ENCODE measurements at places on chromosomes 6 and 20.
A peak's percentile ranks its signal among the peaks of the same experiment; 100 is the strongest.

- no peak for DNase-seq
These were observed 6.6 kb downstream of the EZR start for GRCh38 chr6:158812611-158813010.

GRCh38 chr20:11247046-11248010 lies 573.5 kb upstream of the JAG1 start:
- no peak for DNase-seq

GRCh38 chr6:121612927-121613326 lies 177.5 kb downstream of the GJA1 start:
- no peak for DNase-seq

- no peak for DNase-seq
These were observed 17.1 kb upstream of the GMNN start for GRCh38 chr6:24757611-24758010.

DNA sequence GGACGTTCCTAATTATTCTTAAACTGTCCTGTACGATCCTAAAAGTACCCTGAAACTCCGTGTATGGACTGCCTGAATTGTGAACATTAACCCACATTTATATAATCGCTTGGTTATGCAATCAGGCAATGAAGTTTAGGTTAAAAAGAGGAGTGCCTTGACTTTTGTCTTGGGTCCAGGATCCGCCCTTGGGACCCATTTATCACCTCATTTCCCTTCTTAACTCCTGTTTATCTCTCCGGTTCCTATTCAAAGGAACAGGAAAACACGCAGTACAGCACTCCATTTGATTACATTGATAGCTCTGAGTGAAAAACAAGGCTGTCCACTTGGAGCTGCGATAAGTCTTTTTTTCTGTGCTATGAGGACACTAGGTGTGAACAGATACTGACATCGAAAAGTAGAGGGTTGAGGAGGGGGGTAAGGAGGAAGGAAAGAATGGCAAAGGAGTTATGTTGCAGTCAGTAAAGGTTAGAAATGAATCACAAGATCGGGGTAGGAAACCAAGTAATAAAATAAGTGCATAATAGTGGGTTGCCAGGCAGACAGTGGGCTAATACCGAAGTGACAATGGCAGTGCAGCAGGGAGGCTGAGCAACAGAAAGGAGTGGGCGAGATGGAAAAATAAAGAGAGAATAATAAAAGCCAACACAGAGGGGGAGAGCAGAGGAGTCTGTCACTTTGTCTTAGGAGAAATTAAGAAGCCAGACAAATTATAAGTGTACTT lies 15.9 kb upstream of the PCK1 start:
- DNase-seq: no peak

DNA sequence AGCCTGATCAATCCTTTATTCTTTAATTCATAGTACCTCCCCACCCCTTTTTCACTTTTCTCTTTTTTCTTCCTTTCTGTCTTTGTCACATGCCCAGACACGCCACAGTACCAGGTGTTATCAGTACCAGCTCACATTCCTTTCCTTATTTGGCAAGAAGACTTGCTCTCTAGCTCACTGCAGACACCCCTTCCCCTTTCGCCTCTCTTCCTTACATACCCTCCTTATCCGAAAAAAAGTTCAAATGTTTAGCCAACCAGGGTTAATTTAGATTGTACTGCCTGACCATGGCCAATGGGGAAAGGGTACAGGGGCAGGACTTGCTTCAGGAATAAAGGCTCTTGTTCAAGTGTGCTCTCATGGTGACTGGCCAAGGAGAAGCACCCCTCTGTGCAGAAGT lies 9.3 kb upstream of the SIRPB2 start:
- no peak for DNase-seq

DNA sequence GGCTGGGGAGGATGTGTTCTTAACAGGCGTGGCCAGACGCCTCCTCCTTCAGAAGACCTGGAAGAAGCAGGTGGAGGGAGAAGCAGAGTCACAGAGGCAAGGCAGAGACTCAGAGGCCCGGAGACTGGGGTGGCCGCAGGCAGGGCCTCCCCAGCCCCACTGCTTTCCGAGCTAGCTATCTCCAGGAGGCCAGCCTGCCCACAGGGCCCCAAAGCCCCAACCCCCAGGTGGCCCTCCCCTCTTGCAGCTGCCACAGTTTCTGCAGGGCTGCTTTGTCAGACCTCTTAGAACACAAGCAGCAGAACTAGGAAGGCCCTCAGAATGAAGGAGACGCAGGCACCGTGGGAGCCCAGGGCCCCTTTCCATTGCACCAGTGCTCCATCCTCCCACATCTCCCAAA lies 69.0 kb upstream of the MLN start:
- DNase-seq: no peak

GRCh38 chr6:88361298-88361697 lies 195.2 kb upstream of the CNR1 start:
- DNase-seq: no peak

DNA sequence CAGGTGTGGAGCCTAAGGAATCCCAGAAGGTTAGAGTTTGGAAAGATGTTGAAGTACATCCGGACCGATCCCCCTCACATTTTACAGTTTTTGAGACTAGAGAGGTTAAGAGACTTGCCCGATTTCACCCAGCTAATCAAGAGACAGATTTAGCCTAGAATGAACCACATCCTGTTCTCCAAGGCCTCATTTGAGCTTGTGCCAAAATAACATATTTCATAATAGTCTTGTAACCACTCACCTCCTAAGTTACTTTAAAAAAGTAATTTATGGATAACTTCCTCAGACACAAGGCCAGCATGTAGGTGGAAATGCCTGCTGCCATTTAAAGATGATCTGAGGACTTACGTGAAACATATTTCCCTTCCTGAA lies 39.8 kb upstream of the ARHGAP18 start:
- no peak for DNase-seq

GRCh38 chr20:953742-954141 lies 37.6 kb upstream of the ANGPT4 start:
- no peak for DNase-seq

- DNase-seq: no peak
These were observed 1420.0 kb upstream of the EYS start for GRCh38 chr6:67127041-67127440.

- DNase-seq: no peak
These were observed 4.6 kb downstream of the FOXQ1 start for GRCh38 chr6:1316489-1316971.

DNA sequence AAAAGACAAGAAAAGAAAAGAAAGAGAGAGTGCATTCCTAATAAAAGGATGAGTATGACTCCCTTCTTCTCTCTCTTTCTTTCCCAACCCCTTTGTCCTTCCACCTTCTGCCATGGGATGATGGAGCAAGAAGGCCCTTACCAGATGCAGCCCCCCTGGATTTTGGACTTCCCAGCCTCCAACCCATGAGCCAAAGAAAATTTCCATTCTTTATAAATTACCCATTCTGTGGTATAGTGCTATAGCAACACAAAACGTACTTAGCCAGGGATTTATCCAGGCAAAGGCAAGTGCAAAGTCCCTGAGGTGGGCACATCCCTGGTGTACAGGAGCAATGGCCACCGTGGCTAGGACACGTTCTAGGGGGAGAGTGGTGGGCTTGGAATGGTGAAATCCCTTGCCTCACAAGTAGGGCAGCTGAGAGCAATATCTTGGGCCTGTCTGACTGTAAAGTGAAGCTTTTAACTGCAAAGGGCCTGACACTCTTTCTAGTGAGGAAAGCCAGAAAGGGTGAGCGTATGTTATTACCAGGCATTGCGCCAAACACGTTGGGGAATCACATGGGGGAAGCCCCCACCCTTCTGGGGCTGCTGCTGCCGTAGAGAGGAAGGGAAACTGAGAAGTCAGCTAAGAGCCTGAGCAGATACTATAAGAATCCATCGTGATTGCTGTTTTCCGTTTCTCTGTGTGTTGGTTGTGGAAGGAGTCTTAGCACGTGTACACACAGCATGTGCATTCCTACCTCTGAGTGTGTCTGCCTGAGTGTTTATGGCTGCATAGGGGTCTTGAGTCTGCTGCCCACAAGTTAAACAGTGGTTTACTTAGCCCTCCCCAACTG lies 50.7 kb upstream of the SIRPA start:
- peak; percentile 40 for DNase-seq

- DNase-seq: no peak
These were observed 39.8 kb upstream of the CST7 start for GRCh38 chr20:24909086-24909780.

- DNase-seq: no peak
These were observed 88.0 kb downstream of the METTL24 start for GRCh38 chr6:110270165-110270564.

DNA sequence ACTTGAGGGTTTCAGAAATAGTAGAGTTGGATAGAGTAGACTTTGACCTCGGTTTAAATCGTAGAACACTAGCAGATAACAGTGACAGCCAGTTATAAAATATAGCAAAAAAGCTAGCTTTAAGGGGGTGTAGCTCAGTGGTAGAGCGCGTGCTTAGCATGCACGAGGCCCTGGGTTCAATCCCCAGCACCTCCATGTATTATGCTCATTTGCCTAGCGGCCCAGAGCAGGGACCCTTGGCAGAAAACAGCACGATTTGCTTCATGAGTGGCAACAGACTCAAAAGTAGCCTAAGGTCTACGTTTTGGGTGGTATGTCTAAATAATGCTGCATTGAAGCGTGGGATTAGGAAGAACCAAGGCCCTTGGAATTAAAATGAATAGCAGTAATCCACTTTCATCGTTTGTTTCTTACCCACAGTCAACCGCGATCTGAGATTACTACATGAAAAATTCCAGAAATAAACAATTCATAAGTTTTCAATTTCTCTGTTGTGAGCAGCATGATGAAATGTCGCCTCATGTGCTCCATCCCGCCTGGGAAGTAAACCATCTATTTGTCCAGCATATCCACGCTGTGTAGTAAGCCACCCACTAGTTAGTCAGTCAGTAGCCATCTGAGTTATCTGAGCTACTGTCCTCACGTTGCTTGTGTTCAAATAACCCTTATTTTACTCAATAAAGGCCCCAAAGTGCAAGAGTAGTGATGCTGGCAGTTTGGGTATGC lies 184.9 kb downstream of the GPX5 start:
- DNase-seq: no peak

DNA sequence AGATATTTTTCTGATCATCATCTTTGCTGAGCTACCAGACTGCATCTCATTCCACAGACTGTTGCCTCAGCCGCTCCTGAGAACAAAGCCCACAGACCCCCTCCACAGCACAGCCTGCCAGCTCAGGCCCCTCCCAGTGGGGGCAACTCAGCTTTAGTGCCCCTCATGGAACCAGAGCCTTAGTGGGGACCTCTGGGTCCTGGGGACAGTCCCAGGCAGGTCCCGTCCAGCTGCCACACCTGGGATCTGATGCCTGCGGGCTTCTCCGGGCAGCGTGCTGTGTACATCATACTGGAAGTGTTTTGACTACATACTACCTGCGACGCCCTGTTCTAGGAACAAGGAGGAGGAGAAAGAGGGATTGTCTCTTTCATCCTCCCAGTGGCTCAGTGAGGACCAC lies 38.3 kb upstream of the QKI start:
- no peak for DNase-seq

- no peak for DNase-seq
These were observed 66.2 kb downstream of the SLC22A23 start for GRCh38 chr6:3390698-3391097.

- DNase-seq: peak; percentile 48
These were observed 147.5 kb downstream of the FLRT3 start for GRCh38 chr20:14189794-14190402.

DNA sequence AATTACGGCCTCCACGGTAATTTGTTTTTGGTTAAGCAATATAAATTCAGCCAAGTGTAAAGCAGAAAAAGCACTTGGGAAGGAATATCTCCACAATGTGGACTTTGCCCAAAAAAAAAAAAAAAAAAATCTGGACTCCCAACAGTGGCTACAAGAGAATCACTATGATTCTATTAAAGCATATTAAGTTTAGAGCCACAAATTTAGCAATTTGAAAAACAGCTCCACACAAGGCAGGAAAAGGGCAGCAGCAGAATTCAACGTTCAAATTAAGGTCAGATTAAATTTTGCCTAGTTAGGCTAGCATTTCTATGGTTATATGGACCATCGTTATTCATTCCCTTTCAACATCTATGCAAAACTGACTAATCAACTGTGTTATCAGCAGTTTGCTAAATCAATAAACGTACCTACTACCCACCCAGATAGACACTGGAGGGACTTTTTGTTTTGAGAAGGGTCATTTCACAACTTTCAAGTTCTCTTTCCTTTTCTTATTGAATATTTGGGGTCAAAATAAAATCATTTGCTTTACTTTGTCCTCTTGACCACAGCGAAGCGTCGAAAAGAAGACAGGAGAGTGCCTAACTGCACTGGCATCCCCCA lies 1.0 kb downstream of the MCM9 start:
- no peak for DNase-seq

Measured in renal pelvis (tissue), 12 donors.